ENCODE measurements at places on chromosomes 13 and 19. TPM values are rescaled to one million over a fixed set of nuclear protein-coding genes. Genes with fewer than 3 reads are reported as not detected.

Gene CGB5
- not detected for total RNA-seq

Gene SIGLEC10
- 1.1 TPM for total RNA-seq

- DNase-seq, result no peak
Observed at GRCh38 chr19:51016798-51017683, 2.5 kb downstream of the KLK10 start.

- DNase-seq, result peak; percentile 78
Observed at GRCh38 chr19:35495107-35496064, 5.1 kb upstream of the KRTDAP start.

DNA sequence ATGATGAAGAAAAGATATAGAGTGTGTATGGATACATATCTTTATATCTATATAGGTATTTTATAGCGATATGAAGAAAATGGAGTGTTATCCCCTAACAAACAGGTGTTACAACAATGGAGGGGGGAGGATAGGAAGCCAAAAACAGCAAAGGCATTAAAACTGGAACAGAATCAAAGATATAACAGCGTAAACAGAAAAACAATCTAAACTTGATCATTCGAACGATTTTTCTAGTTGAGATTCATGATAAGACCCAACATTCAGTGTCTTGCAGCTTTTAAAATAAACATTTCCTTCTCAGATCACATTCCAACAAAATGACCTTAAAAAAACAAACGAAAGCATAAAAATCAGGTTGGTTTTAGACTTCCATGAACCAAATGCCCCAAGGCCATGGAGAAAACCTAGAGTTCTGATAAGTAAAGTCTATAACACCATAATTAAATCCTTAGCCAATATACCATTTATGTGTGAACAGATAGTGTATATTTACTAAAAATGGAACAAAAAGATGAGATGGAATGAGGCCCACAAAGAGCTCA lies 55.7 kb downstream of the CAB39L start:
- no peak for DNase-seq

DNA sequence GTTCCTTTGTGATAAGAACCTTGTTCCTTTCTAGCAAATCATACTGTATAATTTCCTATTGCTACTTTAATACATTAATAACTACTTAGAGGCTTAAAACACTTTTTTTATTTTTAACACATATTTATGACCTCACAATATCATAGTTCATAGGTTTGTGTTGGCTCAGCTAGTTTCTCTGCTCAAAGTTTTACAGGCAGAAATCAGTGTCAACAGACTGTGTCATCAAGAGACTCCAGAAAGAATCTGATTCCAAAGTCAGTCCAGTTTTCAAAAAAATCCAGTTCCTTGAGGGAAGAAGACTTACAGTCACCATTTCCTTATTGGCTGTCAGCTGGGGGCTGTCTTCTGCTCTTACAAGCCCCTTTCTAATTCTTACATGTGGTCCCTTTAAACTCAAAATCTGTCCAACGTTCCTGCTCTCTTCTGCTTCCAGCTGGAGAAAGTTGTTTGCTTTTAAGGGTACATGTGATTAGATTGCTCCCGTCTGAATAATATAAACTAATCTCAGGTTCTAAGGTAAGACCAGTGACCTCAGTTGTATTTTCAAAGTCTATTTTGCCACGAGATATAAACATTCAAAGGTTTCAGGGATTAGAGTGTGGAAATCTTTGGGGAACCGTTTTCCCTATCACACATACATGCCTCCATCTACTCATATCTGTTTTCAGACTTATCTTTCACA lies 267.3 kb upstream of the SLITRK5 start:
- DNase-seq, result no peak

DNA sequence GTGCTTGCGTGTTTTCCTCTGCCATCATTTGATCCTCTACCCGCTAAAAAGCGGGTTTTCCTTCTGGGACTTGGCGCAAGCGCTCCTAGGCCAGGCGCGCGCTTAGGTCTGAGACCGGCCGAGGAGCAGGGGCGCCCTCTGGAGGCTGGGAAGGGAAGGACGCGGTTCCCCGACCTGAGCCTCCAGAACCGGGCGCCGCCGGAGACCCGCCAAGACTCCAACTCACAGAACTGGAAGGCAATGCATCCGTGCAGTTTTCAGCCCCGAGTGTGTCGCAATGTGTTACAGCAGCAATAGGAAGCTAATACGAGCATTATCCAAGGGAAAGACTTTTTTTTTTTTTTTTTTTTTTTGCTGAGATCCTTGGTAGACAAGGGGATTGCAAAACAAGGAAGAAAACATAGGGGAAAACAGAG lies 190.9 kb downstream of the COL4A1 start:
- DNase-seq, result peak; percentile 70

GRCh38 chr13:28342251-28342650 lies 152.7 kb downstream of the FLT1 start:
- no peak for DNase-seq
